ENCODE measurements at places on chromosomes 3 and 15.

DNA sequence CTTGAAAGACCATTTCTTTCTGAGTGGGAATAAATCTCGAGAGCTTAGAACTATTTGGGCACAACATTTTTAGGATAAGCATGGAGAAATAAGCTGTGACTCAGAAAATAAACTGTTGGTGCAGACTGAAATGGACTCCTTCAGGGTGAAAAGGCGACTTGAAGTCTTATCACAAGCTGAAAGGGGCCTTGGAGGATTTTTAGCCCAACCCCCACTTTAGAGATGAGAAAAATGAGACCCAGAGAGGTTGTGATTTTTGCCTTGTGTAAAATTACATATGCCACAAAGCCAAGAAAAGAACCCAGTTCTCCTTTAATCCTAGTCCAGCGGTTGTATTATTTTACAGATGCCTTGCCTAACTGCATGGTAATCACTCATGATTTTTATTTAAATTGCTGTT is 1.5 kb downstream of the ATP1B3 start:
- peak; percentile 64 for DNase-seq

GRCh38 chr15:98604983-98605382 is 43.4 kb upstream of the IGF1R start:
- no peak for DNase-seq

DNA sequence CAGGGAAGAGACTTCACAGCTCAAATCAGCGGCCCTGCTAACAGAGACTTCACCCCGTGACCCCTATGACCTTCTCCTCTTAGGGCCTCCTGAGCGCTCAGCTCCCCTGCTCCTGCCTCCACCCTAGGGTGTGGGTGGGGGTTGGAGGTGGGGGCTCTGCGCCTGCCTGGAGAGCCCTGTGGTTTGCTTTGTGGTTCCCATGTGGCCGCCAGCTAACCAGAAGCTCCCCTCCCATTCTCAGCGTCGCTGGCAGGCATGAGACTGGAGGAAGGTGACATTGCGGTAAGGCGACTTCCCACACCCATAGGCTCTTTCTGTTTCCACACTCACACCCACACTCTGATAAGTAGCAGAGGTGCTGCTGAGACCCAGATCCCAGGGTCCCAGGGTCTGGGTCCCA is 27.6 kb downstream of the XYLB start:
- no peak for DNase-seq

GRCh38 chr3:159852821-159853505 is 135.7 kb upstream of the IL12A start:
- no peak for DNase-seq

DNA sequence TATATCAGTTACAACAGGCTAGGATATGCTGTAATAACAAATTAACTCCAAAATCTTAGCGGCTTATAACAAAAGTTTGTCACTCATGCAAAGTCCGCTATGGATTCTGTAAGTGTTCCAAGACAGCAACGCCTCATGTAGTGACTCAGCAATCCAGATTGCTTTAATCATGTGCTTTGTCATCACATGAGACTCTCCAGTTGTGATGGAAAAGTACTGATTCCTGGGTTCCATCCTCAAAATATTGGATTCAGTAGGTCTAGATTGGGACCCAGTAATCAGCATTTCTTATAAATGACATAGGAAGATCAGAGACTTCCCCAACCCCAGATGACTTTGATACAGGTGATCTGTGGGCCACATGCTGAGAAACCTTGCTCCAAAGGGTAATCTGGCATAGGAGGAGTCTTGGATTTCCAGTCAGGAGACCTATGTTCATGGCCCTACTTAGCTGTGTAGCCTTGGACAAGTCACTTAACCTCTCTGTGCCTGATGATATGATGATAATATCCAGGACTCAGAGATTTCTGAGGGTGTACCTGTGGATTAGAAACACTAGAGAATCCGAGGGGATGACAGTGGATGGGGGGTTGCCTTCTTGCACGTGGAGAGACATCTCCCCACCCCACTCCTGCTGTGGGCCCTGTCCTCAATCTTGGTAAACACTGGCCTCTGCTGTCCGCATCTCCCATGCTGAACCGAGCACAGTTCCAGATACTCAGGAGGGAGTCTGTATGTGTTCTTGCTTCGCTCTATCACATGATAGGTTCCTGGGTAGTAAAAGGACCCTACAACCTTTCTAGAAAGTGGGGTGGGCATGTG is 65.5 kb downstream of the CORO2B start:
- peak; percentile 14 for DNase-seq

DNA sequence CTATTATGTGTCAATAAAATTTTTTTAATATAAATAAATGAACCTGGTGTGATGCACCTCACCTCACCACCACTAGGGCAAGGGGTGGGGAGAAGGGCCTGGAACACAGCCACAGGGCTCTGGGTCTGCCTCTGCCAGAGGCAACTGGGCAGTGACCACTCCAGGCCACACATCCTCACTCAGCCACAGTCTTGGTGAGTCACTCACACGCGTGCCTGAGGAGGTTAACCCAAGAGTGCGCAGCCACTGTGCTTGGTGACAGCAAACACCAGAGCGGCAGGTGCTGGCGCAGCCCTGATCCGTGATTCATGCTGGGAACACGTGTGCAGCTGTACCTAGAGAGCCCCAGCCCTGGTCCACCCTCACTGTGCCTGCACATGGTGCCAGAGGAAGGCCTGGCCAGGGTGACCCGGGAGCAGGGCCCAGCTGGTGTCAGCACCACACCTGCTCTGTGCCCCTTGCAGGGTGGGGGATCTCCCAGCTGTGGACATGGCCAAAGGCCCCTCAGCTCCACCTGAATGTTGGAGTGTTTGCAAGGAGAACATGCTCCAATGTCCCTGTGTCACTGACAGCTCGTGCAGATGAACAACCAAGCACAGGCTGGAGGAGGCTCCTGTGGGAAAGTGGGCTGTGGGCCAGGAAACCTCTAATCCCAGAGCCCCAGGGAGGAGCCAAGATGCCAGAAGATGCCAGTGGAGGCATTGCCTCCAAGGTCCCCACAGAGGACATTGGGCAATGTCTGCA is 2.1 kb downstream of the SLC41A3 start:
- peak; percentile 37 for DNase-seq

DNA sequence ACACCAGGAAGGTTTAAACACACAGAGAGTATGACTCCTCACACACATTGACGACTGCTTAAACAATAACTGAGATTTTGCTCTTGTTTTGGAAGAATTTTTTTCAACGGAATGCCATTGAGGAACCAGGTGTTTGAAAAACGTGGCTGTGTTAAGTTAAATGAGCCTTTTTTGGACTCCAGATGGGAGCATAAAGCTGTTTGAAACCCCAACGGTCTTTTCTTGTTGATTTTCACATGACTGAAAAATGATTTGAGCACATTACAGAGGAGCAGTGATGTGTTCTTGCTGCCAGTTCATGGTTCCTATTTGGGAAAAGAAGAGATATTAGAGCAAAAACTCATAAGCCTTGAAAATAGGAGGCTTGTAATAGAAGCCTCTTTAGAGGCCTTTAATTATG is 97.8 kb upstream of the SELENOK start:
- DNase-seq = no peak

GRCh38 chr3:121918779-121919483 is 24.7 kb downstream of the SLC15A2 start:
- no peak for DNase-seq

DNA sequence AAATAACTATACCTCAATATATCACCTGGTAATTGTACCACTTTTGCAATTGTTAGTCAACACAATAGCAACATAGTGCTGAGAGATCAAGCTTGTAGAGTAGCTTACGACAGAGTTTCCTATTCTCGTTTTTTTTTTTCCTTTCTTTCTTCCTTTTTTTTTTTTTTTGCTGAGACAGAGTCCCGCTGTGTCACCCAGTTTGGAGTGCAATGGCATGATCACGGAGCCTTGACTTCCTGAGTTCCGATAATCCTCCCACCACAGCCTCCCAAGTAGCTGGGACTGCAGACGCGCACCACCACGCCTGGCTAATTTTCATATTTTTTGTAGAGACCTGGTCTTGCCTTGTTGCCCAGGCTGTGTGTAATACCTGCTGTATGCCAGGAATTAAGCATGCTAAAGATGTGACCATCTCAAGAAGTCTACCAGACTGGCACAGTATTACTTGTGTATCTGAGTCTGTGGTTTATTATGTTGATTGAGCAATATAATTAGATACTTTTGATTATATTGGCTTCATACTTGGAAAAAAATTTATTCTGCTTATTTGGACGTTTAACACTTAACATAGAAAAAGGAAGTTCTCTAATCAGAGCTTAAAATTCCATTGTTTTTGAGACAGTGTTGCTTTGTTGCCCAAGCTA is 3.0 kb downstream of the SELENOT start:
- DNase-seq = peak; percentile 59

Data from erythroblast (primary cell).